ENCODE measurements at places on chromosomes 13 and 19.

DNA sequence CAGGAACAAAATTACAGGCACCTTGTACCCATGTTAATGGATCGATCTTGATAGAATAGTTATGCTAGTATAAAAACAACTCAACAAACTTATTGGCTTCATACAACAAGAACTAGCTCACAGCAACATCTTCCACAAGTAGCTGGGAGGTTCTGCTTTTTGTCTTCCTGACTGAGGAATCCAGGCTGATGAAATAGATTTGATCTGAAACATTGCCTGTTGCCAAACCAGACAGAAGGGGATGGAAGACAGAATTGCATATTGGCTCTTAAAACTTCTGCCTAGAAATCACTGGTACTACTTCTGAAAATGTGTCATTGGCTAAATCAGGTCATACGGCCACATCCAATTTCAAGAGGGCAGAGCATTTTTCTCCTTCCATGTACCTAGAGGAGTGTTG lies 267.3 kb downstream of the RFC3 start:
- no peak for DNase-seq

DNA sequence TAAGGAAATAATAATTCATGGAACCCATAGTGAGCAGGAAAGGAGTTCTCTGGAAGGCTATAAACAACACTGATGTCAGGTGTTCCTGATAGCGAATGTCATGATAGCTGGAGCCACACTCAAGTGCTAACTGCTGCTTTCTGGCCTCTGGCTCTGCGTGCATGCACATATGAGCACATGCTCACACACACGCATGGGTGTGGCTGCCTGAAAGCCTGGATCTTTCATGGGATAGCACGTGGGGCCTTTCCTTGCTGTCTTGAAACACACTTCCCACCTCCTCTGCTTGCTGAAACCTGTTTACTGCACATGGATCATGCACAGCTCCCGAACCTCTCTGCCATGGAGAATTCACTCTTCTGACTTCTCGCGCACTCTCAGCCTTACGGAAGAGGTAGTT lies 207.4 kb downstream of the ATP8A2 start:
- no peak for DNase-seq

GRCh38 chr19:30669329-30670010 lies 297.3 kb downstream of the ZNF536 start:
- DNase-seq = peak; percentile 19

DNA sequence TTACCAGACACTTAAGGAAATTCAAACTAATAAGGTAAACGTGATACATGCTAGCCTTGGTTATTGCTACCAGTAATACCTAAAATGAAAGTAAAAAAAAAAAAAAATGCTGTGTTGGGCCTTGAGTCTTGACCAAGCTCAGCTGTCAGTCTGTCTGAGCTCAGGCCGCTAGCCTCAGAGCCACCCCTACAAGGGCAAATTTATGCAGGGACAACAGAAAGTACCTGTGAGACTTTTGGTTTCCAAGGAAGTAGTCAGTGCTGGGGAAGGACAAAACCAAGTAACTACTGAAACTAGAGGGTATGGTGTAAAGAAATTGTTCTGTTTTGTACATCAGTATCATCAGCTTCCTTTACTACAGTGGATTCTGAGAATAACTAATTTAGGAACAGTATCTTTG lies 134.3 kb upstream of the SLITRK5 start:
- DNase-seq = no peak

- no peak for DNase-seq
Measured at GRCh38 chr13:97654236-97654635, 220.3 kb downstream of the RAP2A start.

DNA sequence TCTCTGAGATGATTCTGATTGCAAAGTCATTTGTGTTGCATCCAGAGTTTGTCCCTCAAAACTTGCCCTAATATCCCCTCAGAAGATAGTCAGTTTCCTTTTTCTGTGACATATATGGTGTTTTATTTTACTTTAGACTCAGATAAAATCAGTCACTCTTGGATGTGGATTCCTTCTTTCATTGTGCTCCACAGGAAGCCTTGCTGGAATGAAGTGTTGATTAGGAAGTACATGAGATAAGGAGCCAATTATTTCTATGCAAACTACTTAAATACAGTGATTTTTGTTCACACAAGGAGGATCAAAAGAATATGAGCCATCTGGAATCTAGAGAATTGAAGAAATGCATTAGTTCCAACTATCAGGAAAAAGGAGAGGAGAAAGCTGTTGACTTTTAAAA lies 107.6 kb upstream of the RXFP2 start:
- DNase-seq = no peak

GRCh38 chr13:101291206-101291605 lies 125.1 kb downstream of the NALCN start:
- DNase-seq = no peak

- no peak for DNase-seq
Measured at GRCh38 chr13:21934284-21934683, 263.4 kb downstream of the FGF9 start.

- DNase-seq = no peak
Measured at GRCh38 chr19:48596679-48597465, 9.7 kb upstream of the SPACA4 start.

DNA sequence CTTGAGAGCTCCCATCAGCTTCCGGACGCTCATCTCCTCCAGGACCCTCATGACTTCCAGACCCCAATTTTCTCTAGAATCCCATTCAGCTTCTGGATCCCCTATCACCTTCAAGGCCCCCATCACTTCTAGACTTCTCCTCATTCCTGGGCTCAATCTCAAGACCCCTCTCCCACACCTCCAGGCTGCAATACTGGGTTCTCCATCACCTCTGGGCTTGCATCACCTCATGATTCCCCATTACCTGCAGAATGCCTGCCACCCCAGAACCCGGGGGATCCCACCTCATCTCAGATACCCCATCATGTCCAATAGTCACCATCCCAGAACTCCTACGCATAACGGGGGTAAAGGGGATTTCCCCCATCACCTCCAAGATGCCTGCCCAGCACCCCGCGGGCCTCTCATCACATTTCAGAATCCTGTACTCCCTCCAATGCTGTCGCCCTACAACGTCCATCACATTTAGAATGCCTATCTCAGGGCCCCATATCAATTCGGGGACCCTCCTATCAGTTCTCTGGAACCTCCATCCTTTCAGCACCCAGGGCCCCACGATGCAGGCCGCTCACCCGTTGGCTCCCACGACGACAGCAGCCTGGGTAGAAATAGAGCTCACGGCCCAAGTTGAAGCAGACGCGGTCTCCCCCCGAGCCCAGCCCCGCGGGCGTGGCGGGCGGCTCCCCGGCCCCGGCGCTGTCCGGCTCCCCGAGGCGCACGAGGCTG lies 738 bp downstream of the DMWD start:
- DNase-seq = no peak

DNA sequence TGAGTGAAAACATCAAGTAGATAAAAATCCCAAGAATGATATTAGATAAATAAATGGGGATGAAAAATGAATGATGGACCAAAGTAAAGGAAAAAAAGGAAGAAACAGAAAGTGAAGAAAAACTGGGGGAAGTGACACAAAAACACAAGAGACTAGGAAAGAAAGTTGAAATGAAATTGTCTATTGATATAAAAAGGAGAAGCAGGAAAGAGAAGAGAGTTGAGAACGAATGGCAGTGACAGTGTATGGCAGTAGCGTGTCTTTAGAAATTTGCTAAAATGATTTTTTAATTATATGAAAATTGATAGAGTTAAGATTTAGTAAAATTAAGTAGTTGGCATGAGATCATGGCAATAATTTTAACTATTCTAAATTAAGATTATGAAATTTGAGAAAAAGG lies 36.3 kb upstream of the SGCG start:
- no peak for DNase-seq

GRCh38 chr19:47573071-47574026 lies at the start of gene ZNF541:
Gene ZNF541 (minus strand): TSS chr19:47573148. CDS start chr19:47555856, 17,292 bp downstream.
- peak; percentile 73 for DNase-seq

GRCh38 chr13:53281677-53282076 lies 253.1 kb downstream of the OLFM4 start:
- DNase-seq = no peak

GRCh38 chr19:42306646-42307045 lies 4.2 kb upstream of the PAFAH1B3 start:
- no peak for DNase-seq

DNA sequence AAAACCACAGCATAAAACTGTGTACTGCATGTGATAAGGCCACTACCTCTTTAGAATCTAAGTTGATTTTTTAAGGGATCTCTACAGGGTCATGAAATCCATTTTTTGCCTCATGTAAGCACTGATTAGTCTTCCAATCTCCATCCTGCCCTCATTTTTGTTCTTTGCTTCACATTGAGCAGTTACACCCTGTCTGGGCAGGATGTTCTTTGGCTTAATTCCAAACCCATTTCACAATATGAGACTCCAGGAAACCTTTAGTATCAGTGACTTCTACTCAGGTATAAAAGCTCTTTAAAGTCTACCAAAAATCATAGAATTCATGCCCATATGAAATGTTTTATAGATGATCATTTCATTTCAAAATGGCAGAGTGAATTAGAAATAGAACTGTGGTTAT lies 592.6 kb downstream of the TBC1D4 start:
- DNase-seq = no peak

- no peak for DNase-seq
Measured at GRCh38 chr13:37501187-37501586, 97.4 kb downstream of the POSTN start.

DNA sequence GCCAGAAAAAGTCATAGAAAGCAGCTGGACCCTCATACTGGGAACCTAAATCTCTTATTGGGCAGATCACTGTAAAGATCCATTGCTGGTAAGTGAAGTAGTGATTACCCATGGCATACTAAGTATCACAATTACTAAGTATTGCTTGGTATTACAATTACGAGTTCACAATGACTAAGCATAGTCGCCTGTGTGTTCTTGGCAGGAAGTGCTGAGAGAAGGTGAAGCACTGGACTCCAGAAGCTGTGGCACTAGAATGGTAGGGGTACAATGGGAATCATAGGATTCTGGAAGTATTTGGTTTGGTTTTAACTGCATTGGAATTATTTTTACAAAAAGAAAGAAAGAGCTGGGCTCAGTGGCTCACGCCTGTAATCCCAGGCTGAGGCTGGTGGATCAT lies 20.3 kb downstream of the LGALS16 start:
- no peak for DNase-seq

GRCh38 chr19:31339411-31339810 lies 9.8 kb downstream of the TSHZ3 start:
- DNase-seq = no peak

- DNase-seq = no peak
Measured at GRCh38 chr13:27679896-27680295, 58.2 kb downstream of the POLR1D start.

DNA sequence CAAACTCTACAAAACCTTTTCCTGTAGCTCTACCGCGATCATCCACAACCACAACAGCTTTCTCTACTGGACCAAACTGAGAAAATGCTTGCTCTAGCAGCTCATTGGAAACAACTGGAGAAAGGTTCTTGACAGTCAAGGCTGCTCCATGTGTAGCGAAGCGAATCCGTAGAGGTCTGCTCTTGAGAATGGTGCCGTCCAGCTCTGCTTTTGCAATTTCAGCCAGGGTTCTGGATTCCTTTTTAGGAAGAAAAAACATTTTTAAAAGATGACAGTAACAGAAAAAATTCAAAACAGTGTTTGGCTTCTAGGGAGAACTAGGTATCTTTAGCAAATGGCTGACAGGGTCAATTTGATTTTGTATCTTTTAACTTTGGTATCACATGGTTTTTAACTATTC lies 10.4 kb downstream of the PSPC1 start:
- DNase-seq = no peak

- DNase-seq = no peak
Measured at GRCh38 chr19:35932291-35932936, 3.8 kb upstream of the LRFN3 start.

GRCh38 chr19:12777217-12778016 lies 2.1 kb upstream of the HOOK2 start:
- DNase-seq = peak; percentile 66

DNA sequence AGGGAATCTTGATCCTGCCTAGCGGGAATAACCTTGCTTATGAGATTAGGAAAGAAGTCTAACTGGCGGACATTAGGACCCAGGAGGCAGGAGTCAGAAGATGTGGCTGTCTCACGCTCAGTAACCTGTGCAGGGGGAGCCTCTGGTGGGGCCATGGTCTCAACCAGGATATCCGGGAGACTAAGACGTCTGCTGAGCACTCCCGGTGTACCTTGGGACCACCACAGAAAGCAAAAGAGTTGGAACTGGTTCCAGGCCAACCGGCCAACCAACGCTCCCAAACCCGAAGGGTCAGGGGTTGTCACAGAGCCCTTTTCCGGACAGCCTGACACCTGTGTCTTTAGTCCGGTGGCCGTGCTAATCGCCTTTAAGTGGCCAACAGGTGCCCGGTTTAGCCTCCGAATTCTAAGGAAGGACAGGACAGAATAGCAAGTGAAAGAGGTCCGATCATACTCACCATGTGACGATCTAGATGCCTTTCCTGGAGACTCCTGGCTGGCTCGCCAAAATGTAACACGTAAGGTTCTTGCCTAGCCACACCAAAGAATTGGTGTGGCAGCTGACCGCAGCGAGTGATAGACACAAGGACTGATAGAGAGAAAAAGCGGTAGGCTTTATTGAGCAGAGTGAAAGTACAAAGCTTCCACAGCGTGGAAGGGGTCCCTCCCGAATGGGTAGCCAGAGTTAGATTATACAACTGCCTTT lies 103.9 kb upstream of the DIAPH3 start:
- peak; percentile 2 for DNase-seq

DNA sequence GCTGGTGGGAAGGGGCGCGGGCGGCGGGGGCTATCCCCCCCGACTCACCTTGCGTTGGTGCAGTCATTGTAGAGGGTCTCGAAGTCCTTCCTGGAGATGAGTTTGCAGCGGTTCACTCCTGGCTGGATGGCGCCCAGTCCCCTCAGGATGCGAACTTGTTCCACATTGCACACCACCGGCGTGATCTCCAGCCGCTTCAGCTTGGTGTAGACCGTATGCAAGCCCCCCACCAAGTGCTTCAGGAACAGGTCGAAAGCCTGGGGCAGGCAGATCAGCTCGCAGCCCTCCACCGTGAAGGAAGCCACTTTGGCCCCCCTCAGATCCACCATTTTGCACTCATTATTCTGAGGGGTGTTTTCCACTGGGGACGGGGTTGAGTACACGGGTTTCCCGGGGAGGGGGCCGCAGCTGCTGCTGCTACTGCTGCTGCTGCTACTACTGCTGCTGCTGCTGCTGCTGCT lies 1.1 kb downstream of the DACH1 start:
- DNase-seq = no peak

- DNase-seq = no peak
Measured at GRCh38 chr19:30029721-30030510, 87.9 kb downstream of the URI1 start.

- peak; percentile 5 for DNase-seq
Measured at GRCh38 chr19:35673121-35673804, 6.9 kb downstream of the UPK1A start.

DNA sequence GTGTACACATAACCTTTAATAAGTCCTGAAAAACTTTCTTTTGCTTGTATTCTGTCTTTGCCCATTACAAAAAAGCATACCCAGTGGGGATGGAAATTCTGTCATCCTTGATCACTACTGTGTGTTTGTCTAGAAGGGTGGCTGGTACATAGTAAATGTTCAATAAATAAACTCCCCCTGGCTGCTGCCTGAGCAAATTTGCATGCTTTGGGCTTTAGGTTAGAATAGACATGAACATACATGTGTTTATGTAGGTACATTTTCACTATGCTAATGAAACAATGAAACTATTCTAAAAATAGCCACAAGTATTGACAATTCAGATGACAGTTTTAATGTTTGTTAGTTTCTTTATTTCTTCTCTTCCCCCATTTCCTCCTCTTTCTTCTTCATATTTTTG lies 36.1 kb downstream of the TNFSF13B start:
- DNase-seq = no peak
